CD4-positive, alpha-beta T cell treated with Interleukin-4 for 4 hours (primary cell): ENCODE measurements at places on chromosomes 4 and X.

GRCh38 chrX:107324493-107325310, 118.3 kb downstream of the DNAAF6 start:
- DNase-seq, result no peak

- DNase-seq, result no peak
Measured at GRCh38 chr4:151613290-151613689, 147.5 kb downstream of the GATB start.

DNA sequence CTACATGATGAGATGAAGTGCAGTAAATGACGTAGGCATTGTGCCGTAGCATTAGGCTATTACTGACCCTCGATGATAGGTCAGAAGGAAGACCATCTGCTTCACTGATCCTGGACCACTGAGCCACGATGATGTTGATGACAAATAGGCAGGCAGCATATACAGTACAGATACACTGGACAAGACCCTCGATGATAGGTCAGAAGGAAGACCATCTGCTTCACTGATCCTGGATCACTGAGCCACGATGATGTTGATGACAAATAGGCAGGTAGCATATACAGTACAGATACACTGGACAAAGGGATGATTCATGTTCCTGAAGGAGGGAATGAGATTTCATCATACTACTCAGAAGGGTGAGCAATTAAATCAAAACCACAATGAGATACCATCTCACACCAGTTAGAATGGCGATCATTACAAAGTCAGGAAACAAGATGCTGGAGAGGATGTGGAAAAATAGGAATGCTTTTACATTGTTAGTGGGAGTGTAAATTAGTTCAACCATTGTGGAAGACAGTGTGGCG, 50.9 kb downstream of the BEND4 start:
- no peak for DNase-seq

DNA sequence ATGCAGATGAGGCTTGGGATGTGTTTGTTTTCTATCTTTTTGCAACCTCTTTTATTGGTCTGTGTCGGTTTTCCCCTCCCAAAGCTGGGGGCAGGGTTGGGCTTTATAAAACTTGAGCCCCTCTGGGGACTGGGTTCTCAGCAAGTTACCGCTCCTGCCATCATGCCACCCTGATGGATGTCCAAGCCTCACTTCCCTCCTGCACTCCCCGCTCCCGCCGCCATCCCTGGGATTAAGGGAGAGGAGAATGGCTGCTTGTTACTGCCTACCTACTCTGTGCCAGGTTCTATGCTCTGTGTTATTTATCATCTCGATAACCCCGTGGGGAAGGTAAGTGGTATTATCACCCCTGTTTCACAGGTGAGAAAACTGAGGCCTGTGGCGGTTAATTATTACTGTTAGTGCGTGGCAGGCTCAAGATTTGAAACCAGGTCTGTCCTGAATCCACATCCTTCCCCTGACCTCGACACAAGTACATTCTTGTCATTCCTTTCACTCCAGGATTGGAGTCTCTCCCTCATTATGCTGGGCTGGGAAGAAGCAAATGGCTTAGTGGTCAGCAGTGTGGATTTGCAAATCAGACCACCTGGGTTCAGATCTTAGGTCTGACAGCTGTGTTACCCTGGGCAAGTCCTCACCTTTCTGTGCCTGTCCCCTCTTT, 4.5 kb downstream of the UBA1 start:
- no peak for DNase-seq

DNA sequence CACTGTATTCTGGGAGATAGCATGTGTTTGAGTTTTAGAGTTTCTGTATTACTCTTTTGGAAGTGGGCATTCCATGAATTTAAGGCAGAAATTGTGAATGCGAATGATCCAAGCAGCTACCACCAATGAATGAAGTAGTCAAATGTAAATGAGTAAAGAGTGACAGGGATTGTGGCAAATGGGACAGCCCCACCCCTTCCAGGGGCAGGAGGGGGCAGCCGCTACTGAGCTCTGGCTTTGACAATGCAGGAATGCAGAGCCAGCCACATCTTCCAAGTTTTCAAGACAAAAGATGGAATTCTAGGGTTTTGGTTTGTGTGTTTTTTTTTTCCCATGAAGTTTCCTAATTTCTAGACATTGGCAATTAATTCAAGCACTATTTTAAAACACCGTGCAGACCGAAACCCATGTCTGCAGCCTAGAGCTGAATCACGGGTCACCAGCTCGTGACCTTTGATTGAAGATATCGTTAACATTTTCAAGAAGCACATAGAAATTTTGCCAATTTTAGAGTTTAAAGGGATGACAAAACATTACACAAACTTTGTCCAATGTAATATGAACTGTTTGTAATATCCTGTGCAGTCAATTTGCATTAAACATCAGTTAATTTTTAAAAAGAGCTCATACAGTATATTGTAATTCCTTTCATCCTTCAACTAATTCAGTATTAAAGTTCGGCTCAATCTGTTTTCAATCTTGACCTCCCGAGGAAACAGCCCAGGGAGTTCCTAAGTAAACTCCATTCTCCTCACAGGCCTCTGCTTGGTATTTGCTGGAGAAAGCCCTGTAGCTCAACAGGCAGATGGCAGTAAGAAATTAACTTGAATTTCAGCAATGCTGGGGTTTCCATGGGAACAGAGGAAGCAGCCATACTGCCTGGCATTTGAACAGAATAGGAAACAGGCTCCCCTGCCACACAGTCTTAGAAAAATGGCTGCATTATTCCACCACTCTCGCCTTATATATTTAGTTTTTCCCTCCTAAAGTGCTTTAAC, 83.4 kb downstream of the UCHL1 start:
- DNase-seq, result no peak

DNA sequence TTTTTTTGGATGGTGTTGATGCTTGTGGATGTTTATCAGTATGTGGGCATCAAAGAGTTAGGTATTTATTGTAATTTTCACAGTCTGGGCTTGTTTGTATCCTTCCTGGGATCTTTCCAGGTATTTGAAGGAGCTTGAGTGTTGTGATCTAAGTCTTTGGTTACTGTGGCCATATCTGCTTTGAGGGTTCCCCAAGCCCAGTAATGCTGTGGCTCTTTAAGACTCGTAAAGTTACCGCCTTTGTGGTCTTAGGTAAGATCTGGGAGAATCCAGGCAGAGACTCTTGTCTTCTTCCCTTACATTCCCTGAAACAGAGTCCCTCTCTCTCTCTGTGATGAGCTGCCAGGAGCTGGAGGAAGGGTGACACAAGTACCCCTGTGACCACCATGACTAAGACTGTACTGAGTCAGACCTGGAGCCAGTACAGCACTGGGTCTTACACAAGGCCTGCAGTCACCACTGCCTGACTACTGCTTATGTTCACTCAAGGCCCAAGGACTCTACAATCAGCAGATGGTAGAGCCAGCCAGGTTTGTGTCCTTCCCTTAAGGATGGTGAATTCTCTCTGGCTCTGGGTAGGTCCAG, 62.2 kb downstream of the FMR1NB start:
- no peak for DNase-seq

DNA sequence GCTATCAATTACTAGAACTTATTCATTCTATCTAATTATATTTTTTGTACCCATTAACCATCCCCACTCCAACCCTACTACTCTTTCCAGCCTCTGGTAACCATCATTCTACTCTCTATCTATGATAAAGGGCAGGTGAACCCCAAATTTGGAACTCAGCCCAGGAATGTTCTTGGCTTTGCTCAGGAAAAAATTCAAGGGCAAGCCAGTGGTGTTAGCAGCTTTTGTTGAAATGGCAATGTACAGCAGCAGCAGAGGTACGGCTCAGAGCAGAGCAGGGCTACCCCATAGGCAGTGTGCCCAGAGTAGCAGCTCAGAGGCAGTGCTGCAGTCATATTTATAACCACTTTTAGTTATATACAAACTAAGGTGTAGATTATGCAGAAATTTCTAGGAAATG, 138.2 kb downstream of the RNF150 start:
- no peak for DNase-seq

GRCh38 chrX:71182871-71183270, 38.2 kb downstream of the NLGN3 start:
- no peak for DNase-seq

DNA sequence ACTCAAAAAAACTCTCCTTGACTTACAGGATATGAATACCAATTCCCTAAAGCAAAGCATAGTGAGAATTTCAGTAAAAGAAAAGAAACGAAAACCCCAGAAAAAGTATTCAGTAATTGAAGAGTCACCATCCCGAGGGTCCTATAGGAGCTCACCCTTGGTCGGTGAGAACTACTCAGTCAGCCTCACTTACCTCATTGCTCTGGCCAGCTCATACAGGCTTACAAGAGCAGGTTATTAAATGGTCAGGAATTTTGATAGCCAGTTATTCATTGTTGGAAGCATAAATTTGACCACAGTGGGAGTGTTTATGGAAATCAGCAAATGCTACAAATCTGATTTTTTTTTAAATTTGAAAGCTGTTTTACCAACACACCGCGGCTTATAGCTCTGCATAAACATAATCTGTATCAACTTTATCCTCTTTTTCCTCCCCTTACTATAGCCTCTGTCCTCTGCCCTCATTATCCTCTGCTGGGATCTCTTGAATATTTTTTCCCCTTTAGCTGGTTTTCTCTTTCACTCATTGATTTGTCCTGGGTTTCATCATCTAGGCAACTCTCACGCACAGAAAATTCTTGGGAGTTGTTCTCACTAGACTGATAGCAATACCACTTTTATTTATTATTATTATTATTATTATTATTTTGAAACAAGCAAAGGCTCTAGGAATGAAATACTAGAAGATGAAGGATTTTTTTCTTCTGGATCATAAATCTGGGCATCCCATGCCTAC, 11.0 kb upstream of the CXCL2 start:
- DNase-seq, result no peak

DNA sequence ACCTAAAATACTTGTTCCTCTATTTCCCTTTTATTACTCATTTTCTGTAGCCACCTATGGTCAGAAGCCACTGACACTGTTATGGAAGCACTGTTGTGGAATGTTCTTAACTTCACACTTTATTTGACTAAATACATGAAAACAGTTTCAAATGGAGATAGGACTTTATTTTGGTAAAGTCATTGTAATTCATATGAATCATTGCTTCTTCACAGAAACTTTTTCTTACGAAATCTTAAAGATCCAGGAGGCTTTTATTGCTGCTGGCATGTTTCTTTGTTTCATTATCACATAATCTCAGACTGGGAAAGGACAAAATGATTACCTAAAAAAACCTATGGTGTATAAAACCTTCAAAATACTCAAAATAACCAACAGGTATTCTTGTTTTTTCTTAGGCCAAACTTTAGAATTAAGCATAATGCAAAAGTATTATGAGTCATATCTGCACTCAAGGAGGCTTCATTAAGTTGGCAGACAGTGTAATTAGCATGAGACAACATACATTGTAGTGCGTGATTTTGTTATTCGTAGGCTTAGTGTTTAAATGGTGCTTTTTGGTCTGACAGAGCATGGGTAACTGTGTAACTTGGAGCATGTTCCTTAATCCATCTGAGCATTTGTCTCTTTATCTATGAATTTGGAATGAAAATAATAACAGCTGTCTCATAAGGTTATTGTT, 58.0 kb downstream of the SH3BGRL start:
- DNase-seq, result no peak

DNA sequence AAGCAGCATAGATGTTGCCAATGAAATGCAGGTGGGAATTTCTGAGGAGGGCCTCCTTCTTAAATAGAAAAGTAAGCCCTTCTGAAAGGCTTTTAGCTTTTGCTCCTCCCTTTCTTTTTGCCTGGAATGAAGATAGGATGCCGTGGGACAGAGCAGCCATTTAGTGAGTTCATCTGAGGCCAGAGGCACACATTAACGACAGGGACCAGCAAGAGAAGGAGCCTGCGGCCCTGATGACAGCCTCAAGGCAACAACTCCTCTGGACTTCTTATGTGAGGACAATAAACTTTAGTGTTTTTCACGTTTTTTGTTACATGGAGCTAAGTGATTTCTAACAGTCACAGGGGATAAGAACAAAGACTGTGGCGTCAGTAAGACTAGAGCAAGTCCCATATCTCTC, 1.1 kb upstream of the BDH2 start:
- DNase-seq, result no peak

GRCh38 chrX:71870208-71871098, 40.2 kb upstream of the NHSL2 start:
- no peak for DNase-seq
